Suprapubic skin (tissue), 4 donors: ENCODE measurements at places on chromosomes 7 and 10.

GRCh38 chr7:43764039-43764761 is 5.7 kb downstream of the BLVRA start:
- H3K36me3 ChIP-seq, result no peaks in the 10 kb centered on the region
- no peak overlapping the region for H3K4me3 ChIP-seq
- peaks cover 38% of the 10 kb centered on the region for H3K4me1 ChIP-seq
- H3K27me3 ChIP-seq, result no peaks in the 10 kb centered on the region
- DNase-seq, result no peak
- peak overlapping the region; percentile 38 for H3K27ac ChIP-seq

DNA sequence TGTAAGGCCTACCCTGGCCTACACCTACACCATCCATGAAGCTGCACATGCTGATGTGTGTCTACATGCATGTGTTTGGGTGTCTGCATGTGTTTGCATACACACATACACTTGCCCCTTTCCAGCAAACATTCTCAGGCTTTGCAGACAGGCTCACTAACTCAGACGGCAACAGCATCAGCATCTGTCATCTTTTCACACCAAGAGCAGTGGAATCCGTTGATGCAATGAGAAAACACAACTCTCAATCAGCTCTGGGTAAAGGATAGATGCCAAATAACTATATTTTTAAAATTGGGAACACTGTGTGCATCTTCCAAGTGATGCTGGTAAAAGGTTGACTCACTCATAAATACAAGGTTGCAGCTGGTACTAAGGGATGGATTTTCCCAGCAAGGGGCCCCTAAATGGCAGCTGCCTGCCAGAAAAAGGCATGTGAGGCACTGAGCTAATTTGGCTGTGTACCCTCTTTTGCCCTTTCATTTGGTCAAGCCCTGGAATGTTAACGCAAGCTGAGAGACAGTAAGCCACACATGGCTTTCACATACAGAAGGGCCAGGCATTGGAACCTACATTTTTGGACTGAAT is 296.3 kb upstream of the NPSR1 start:
- no peaks in the 10 kb centered on the region for H3K36me3 ChIP-seq
- no peaks in the 10 kb centered on the region for H3K27me3 ChIP-seq
- DNase-seq, result no peak
- H3K4me3 ChIP-seq, result no peak overlapping the region
- H3K27ac ChIP-seq, result no peak overlapping the region

DNA sequence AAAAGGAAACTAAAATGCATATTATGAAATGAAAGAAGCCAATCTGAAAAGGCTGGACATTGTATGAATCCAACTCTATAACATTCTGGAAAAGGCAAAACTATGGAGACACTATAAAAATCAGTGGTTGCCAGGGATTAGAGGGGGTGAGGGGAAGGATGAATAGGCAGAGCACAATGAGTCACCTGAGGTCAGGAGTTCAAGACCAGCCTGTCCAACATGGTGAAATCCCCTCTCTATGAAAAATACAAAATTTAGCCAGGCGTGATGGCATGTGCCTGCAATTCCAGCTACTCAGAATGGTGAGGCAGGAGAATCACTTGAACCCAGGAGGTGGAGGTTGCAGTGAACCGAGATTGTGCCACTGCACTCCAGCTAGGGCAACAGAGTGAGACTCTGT is 324.8 kb upstream of the PHYHIPL start:
- no peaks in the 10 kb centered on the region for H3K27me3 ChIP-seq
- peaks cover 3% of the 10 kb centered on the region for H3K4me1 ChIP-seq
- no peak for DNase-seq
- no peak overlapping the region for H3K27ac ChIP-seq
- H3K4me3 ChIP-seq, result no peak overlapping the region

GRCh38 chr7:150388709-150389531 is 9.8 kb downstream of the ZNF775 start:
- H3K27ac ChIP-seq, result no peak overlapping the region
- H3K4me1 ChIP-seq, result peaks cover 11% of the 10 kb centered on the region
- no peaks in the 10 kb centered on the region for H3K36me3 ChIP-seq

DNA sequence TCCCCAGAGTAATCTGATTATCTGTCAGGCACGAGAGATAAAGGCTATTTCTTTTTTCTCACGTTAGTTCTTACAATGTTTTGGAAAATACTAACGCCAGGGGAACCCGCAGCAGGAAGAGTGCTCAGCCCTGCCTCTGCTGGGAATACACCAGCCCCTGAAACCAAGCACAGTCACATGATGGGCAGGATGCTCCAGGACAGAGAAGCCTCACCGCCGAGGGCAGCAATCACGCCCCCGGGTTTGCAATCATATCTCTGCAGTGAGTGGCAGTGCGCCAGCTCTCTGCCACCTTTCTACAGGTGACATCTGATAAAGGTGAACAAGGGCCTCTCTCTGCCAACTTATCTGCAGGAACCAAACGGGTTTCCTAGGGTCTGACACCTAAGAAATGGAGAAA is 39.8 kb downstream of the BRI3 start:
- H3K36me3 ChIP-seq, result no peaks in the 10 kb centered on the region
- H3K27ac ChIP-seq, result no peak overlapping the region
- no peak overlapping the region for H3K4me3 ChIP-seq
- no peaks in the 10 kb centered on the region for H3K27me3 ChIP-seq

GRCh38 chr7:42686594-42687156 is 225.2 kb downstream of the C7orf25 start:
- no peak for DNase-seq
- H3K27me3 ChIP-seq, result no peaks in the 10 kb centered on the region
- no peaks in the 10 kb centered on the region for H3K36me3 ChIP-seq
- H3K27ac ChIP-seq, result no peak overlapping the region
- H3K4me1 ChIP-seq, result no peaks in the 10 kb centered on the region

- H3K27ac ChIP-seq, result no peak overlapping the region
- no peaks in the 10 kb centered on the region for H3K36me3 ChIP-seq
- H3K4me1 ChIP-seq, result peaks cover 3% of the 10 kb centered on the region
- no peak for DNase-seq
These were observed 370.1 kb downstream of the IPMK start for GRCh38 chr10:57897611-57898010.

- H3K4me1 ChIP-seq, result peaks cover 86% of the 10 kb centered on the region
- H3K4me3 ChIP-seq, result no peak overlapping the region
- no peak for DNase-seq
- peak overlapping the region; percentile 89 for H3K27ac ChIP-seq
- H3K36me3 ChIP-seq, result peaks cover 13% of the 10 kb centered on the region
These were observed 74.9 kb upstream of the PPIF start for GRCh38 chr10:79272353-79272752.

DNA sequence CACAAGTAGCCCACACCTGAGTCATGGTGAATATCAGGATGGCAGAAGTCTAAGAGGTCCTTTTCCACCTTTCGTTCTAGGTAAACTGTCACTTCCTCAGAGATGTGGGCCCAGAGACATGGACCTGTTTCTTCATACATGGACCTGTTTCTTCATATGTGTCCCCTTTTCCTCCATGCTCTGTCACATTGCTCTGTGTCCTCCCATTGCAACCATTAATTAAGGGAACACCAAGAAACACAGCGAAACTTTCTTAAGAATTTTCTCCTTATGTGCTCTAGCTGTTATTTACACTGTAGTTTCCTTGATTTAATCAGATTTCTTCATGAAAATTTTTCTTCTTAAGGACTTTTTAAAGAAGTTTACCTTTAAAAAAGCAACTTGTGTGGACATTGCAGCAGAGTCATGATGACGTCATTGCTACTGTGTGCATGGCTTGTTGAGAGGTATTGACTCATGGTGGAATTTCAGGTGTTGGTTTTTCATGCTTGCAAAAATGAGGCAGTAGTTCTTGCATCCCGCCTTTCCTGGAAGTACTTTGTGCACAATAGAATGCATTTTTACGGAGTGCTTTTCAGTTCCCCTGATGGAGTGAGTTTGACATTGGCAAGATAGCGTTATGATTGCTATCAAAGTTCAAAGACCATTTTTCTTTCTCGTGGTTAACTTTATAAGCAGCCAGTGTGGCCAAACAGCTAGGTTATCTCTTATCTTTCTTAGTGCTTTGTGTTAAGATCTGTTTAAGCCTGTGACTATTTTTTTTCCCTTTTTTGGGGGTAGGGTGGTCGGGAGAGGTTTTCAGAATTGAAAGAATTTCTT is 37.7 kb downstream of the CFAP58 start:
- H3K27me3 ChIP-seq, result peaks cover 12% of the 10 kb centered on the region
- H3K36me3 ChIP-seq, result no peaks in the 10 kb centered on the region
- H3K27ac ChIP-seq, result no peak overlapping the region
- H3K4me3 ChIP-seq, result no peak overlapping the region

DNA sequence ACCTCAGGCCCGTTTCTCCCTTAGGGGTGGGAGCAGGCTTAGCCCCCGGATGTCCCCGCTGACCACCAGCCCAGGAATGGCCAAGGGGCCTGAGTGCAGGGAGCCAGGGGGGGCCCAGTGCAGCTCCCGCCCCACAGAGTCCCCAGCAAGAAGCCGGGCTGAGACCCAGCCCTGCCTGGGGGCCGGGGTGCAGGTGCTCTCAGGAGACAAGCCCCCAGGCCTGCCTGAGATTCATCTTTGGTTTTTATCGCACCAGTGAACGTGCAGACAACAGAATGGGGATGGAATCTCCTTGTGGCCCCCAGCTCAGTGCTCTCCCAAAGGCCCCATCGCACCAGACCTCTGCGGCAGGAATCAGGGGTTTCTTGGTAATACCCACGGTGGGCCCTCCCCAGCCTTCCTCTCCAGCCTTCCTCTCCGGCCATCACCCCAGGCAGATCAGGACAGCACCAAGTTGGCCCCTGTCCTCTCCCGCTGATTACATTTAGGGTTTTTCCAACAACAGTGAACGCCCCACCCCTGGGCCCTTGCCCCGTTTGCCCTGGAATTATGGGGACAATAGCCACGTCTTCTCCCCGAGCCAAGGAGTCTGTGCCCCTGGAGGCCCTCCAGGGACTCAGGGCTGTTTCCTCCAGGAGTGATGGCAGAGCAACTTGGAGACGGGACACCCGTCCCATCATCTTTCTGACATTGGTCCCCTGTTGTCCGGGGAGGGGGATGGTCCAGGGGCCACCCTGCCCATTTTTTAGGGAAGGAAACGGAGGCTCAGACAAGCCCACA is 22.4 kb downstream of the ADAP1 start:
- H3K4me3 ChIP-seq, result no peak overlapping the region
- no peaks in the 10 kb centered on the region for H3K4me1 ChIP-seq
- no peaks in the 10 kb centered on the region for H3K27me3 ChIP-seq
- DNase-seq, result peak; percentile 52

DNA sequence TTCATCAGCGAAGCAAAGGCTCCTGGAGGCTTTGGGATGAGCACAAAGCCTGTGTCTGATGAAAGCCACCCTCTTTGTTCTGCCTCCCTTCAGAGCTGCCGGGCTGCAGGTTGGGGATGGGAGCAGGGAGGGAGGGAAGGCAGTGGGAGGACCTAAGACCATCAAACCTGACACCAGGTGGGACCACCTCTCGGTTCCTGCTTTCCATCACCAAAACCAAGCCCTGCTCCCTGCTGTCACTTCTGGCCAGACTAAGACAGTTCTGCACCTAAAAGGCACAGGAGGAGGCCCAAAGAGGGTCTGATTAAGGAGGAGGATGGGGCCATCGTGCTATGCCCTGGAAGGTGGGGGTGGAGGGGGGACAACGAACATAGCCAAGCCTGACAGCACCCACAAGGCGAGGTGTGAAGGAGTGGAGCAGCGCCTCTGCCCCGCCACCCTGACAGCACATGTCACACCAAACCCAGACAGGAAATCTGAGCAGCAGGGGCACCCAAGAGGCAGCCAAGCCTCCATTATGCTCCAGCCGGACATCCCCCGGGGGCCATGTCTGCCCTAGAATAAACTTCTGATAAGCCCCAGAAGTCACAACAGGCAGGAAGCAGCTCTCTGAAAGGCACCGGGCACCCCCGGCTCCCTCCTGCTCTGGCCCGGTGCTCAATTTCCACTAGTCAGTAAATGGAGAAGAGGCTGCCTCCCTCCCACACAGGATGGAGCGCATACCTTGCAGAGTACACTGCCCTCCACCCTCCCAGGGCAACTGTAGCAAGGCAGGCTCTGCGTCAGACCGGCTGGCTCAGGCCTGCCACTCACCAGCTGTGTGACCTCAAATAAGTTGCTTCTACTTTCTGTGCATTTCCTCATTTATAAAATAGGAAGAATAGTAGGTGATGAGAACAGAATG is 48.9 kb downstream of the DLG5 start:
- DNase-seq, result no peak
- H3K36me3 ChIP-seq, result no peaks in the 10 kb centered on the region
- no peak overlapping the region for H3K4me3 ChIP-seq

DNA sequence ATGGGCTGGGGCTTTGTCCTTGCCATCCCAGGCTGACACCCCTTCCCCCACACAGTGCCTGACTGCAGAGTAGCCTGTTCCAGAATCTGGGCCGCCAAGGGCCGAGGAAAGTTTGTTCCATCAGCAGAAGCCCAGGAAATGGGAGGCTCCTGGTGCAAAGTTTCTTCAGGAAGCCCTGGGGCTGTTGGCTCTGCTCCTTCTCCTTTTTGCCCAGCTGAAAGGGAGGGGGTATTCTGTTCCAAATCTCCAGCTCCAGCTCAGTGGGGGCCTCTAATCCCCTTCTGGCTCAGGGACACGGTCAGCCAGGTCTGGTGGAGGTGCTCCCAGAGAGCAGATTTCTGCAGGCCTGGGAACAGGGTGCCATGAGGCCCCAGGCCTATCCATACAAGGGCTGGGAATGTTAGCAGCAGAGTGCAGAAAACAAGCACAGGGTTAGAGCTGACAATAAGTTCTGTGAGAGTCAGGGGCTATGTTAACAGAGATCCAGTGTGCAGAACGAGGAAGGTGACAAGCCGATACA is 399.5 kb downstream of the RPS24 start:
- H3K27ac ChIP-seq, result no peak overlapping the region
- peaks cover 15% of the 10 kb centered on the region for H3K4me1 ChIP-seq
- peaks cover 3% of the 10 kb centered on the region for H3K27me3 ChIP-seq
- H3K36me3 ChIP-seq, result no peaks in the 10 kb centered on the region
- DNase-seq, result peak; percentile 72

DNA sequence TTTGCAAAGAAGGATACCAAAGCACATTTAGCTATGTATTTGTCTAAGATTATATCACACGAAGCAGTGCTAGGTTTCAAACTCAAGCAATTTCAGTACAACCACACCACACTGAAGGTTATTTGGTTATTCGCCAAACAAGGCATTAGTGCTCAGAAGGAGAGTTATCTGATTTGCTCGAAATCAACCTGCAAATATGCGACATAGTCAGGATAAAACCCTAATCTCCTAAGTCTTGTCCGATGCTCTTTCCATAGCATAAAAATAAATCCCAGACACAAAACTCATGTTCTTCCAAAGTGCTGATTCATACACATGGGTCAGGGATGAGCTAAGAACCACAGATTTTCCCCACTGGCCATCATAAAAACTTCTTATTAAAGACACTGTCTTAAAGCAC is 1288.0 kb upstream of the SORCS1 start:
- no peak for DNase-seq
- H3K27ac ChIP-seq, result no peak overlapping the region
- H3K36me3 ChIP-seq, result no peaks in the 10 kb centered on the region
- H3K4me1 ChIP-seq, result no peaks in the 10 kb centered on the region

GRCh38 chr7:2016761-2017480 is 215.8 kb downstream of the MAD1L1 start:
- H3K27me3 ChIP-seq, result no peaks in the 10 kb centered on the region
- no peak overlapping the region for H3K27ac ChIP-seq
- peaks cover 33% of the 10 kb centered on the region for H3K4me1 ChIP-seq

- DNase-seq, result no peak
- no peaks in the 10 kb centered on the region for H3K27me3 ChIP-seq
- peaks cover 3% of the 10 kb centered on the region for H3K4me1 ChIP-seq
- H3K4me3 ChIP-seq, result no peak overlapping the region
- no peaks in the 10 kb centered on the region for H3K36me3 ChIP-seq
These were observed 23.4 kb downstream of the DOCK4 start for GRCh38 chr7:112182749-112183148.

- H3K27ac ChIP-seq, result no peak overlapping the region
- no peak for DNase-seq
These were observed 12.9 kb downstream of the ZYX start for GRCh38 chr7:143394068-143394467.

- H3K36me3 ChIP-seq, result no peaks in the 10 kb centered on the region
- no peak overlapping the region for H3K27ac ChIP-seq
- no peaks in the 10 kb centered on the region for H3K27me3 ChIP-seq
- no peaks in the 10 kb centered on the region for H3K4me1 ChIP-seq
These were observed 24.4 kb upstream of the LRRC4 start for GRCh38 chr7:128055637-128056036.
